ENCODE measurements at places on chromosomes 6 and 20.

DNA sequence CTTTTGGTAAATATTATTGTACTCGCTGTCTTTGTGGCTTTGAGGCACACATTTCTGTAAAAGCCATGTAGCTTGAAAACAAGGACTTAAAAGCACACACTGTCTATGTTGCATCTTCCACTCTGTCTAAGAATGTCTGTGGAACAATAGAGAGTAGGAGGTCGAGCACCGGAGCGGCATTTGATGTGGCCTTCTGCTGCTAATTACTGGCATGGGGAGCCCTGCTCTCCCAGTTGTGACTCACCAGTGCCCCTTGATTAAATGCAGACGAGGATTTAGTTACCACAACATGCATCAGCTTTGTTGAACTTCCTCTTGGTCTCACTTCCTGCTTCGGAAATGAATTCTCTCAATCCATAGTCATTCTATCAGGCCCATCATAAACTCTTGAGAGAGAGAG, 680.7 kb upstream of the SLC35B3 start:
- DNase-seq: no peak

GRCh38 chr20:50379049-50379990, 130.9 kb upstream of the PTPN1 start:
- no peak for DNase-seq

GRCh38 chr20:42754706-42755105, 435.0 kb downstream of the PTPRT start:
- no peak for DNase-seq

DNA sequence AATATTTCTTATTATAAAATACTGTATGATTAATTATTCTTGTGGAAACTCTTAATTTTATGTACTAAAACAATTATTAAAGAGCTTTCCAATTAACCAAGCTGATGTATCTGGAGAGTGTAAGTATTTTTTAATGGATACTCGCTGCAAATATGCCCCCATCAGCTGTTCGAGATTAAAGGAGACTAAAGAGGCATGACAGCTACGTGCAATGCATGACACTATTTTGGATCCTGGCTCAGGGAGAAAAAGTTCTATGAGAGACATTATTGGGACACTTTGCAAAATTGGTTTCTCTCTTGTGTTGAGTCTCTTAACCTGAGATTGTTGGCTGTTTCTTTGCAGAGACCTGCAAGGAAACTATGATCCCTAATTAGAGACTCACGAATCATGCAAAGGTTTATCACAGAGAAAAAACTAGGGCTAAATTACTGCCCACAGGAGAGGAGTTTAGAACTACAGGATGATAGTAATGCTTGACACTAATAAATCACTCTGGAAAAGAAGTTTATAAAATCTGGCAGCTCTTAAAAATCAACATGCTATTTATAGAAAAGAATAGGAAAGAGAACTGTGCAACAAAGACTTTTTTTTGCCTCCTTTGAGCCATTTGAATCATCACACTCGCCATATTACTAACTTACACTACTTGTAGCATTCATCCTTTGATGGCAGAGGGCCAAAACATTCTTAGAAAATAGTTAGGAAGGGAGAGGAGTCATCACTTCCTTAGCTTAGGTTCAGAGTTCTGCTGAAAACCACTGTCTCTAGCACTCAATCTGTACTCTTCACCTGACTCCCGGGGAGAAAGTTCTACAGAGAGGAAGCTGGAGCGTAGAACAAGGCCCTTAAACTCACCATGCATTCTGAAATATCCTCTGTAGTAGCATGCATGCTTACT, 25.3 kb downstream of the NRN1 start:
- no peak for DNase-seq

DNA sequence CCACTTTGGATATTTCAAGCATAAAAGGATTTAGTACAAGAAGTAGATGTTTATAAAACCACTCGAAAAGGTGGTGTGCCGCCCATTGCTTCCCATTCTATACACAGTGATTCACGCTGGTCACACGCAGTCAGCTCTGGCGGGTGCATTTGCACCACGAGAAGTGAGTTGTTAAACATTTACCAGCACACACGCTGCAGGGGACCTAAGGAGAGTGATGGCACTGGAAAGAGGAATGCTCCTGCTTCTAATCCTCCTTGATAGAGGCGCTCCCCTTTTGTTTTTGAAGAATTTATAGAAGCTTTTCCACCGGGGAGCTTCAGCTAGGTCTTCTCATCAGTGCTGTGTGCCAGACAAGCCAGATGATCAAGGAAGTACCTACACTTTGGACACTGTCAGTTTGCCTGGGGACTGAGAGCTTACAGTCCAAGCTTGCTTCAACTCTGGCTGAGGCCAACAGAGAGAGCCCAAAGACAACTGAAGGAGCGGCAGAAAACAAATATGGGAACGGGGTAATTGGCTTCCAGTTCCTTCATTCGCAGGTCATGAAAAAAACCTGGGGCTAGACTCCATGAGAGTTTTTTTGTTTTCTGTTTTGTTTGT, 31.2 kb downstream of the MUC22 start:
- no peak for DNase-seq

DNA sequence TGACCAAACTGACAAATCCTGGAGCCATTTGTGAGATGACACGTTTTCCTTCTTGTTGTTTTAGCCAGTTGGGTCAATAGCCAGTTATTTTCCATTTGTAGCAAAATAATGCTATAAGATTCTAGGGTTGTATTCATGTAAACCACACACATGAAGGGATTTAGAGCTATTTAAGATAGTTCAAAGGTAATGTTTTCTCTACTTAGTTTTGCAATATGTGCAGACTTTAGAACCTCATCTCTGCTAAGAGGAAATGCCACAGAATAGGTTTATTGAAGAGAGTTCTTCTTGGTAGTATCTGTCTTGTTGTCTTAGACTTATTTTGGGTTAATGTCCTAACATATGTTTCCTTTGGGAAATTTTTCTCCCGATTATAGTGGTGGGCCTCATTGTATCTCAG, 213.5 kb upstream of the RIMS1 start:
- DNase-seq: no peak

- DNase-seq: peak; percentile 14
Measured at GRCh38 chr6:83417880-83418663, 12.8 kb downstream of the ME1 start.

- no peak for DNase-seq
Measured at GRCh38 chr20:51930775-51931174, 128.5 kb upstream of the SALL4 start.

DNA sequence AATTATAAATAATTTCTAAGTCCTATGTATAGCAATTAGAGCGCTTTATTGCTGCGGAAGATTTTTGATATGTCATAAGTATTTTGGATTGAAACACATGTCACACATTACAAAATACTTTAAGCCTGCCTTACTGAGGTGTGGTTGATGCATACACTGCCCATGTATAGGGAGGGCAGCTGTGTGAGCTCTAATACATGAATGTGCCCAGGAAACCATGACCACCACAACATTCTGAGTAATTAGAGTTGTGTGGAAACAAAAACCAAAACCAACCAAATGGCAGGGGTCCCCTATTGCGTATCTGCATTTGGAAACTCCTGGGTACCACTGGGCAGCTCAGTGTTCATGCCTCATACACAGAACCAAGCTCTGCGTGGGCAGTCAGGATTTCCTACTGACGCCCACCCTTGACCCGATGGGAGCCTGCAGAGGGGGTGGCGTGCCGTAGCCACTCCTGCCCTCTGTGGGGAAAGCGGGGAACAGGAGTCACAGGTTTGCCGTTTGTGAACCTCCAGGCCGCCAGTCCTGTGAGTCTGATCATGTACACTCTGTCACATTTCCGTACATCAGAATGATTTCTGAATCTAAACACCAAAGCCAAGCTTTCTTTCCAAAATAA, 50.9 kb upstream of the PDE10A start:
- no peak for DNase-seq

- peak; percentile 11 for DNase-seq
Measured at GRCh38 chr20:36506253-36506652, 35.1 kb upstream of the MYL9 start.

DNA sequence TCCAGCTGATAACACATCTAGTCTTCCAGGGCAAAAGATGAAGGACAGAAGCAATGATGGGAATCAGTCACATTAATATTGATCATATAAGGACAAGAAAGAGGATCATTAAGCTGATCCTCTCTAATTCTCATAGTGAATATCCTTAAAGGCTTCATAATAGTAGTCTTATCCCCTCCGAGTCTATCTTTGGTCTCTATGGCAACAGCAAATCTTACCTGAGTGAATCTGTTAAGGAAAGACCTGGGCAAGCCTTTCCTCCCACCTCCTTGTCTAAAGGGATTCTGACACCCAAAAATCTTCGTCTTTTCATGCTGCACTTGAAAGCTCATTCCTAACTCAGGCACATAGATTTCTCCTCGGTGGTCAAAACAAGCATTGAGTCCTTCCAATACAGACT, 86.4 kb upstream of the LYRM2 start:
- no peak for DNase-seq

DNA sequence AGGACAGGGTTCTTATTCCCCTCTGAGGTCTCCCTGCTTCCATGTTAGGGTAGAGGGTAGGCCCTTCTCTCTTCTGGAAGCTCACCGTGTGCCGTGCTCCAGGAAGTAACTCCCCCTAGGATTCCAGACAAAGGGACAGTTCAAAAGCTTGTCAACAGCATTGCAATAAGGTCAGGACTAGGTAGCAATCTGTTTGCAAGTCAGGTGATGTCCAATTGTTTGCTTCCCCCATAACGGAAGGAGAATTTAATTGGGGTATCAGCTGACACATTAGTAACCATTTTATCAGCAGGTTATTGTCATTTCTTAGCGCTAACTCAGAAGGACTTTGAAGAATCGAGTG, 41.9 kb downstream of the SYNJ2 start:
- DNase-seq: no peak

DNA sequence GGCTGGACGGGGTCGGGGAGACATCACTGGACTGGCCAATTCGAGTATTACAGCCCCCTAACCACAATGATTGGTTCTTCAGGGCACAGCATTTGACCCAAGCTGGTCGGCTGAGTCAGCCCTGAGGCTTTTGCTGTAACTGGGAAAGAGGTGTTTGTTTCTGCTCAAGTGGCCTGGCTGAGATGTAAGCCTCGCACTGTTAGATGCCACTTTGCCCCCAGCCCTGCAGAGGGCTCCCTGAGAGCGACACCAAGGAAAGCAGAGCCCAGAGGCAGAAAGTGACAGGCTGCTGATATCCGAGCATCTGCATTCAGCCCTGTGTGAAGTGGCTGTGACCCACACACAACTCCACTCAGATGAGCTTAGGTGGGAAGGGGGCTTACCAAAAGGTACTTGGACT, 19.4 kb downstream of the ERGIC3 start:
- peak; percentile 34 for DNase-seq

DNA sequence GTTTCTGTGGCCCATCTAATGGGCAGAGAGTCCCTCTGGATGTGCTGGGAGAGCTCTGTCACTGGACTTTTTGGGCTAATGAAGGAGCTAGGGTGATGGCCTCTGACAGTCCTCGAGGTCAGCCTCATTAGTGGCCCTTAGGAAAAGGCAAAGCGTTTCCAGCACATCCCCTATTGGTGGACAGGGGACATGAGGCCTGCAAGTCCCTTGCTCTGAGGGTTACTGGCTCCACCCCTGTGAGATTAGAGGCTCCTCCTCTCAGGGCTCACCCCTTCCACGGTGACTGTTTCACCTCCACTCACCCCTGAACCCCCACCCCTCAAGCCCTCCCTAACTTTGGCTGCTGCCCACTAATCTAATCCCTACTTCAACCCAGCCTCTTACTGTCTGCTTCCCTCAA, 12.8 kb upstream of the FANCE start:
- no peak for DNase-seq

DNA sequence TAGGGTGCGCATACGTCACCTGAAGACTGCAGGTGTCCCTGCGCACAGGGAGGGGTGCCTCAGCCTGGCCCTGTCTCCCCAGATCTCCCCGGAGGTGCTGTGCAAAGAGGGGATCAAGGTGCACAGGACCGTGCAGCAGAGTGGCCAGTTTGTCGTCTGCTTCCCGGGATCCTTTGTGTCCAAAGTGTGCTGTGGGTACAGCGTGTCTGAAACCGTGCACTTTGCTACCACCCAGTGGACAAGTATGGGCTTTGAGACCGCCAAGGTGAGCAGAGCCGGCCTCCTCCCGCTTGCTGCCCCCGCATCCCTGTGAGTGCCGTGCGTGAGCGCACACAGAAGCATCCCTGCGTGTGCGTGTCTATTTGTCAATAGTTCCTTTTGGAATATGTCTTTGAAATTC, 150.7 kb downstream of the DTNBP1 start:
- DNase-seq: no peak

- DNase-seq: no peak
Measured at GRCh38 chr6:160348223-160349019, at the start of gene SLC22A3. Gene SLC22A3, plus strand, starts transcription at chr6:160348378. Its CDS starts 42 bp downstream, at chr6:160348420.
